Activated naive CD8-positive, alpha-beta T cell treated with anti-CD3 and anti-CD28 coated beads, Interleukin-2, amount 50 U/mL, for 16 hours (primary cell): ENCODE measurements at places on chromosomes 13 and 19.
A peak's percentile ranks its signal among the peaks of the same experiment; 100 is the strongest.

DNA sequence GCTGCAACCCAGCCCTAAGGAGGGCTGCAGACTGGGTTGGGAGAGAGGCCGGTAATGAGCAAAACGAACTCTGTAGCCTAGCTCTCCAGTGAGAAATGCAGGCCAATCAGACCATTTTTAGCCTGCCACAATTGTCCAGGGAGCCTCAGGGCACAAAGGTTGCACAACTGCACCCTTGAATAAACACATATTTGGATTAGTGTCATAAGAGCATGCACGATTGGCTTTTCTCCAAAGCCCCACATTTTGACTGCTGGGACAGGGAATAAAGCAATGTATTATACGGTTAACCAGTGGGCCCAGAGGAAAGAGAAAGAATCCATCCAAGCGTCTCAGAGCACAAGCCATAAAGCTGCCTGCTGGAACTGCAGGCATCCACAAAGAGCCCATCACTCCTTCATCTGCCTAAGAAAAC, 729.4 kb upstream of the SGCG start:
- DNase-seq = no peak

DNA sequence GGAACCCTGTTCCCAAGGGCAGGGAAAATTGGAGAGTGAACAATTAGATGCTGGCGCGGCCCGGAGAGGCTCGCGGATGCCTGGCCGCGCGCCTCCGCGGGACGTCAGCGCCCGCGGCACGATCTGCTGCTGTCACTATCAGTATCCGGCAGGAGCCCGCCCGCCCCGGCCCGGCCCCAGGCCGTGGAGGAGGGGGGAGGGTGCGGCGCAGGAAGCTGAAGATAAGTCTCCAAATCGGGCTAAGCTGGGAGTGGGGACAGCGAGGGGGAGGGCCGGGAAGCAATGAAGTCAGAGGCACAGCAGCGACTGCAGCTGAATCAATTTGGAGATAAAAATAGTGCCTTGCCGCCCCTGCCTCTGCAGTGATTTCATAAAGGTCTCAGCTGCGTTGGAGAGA, 441.5 kb upstream of the KLF12 start:
- DNase-seq = peak; percentile 4

DNA sequence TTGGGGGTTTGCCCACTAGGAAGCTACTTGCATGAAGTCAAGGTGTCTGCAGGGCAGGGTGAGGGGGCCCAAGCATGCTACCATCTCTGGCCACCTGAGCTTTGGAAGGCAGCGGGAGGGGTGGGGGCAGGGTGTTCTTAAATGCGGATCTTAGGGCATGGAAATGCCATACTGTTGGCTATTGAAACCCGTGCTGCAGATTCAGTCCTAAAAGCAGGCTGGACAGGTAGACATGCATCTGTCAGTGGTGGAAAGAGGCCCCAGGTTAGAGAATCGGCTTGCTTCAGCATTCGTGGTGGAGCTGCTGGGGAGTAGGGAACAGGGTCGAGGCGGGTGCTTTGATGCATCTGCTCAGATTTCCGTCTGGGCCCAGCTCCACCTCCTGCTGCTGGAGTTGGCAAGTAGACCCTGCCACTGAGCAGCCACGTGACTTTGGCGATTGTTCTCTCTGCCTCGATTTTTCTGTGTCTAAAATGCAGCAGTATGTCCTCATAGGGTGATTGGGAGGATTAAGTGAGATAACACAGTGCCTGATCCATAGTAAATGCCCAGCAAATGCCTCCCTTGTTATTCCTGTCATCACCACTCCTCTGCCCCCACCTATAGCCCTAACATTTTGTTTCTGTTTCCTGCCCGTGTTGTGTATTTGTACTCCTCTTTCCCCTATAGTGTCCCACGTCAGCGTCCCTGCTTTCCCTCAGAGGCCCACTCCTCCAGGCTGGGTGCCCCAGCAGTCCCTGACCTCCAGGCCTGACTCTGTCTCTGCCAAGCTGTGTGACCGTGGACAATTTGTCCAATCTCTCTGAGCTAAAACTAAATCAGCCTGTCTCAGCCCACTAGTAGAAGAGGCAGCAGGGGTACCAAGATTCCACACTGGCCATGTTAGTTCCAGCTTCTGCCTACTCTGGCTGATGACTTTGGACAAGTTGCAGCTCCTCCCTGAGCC, 5.8 kb downstream of the PPP1R37 start:
- no peak for DNase-seq

- DNase-seq = no peak
Measured at GRCh38 chr19:19651076-19651475, 7.6 kb upstream of the GMIP start.

DNA sequence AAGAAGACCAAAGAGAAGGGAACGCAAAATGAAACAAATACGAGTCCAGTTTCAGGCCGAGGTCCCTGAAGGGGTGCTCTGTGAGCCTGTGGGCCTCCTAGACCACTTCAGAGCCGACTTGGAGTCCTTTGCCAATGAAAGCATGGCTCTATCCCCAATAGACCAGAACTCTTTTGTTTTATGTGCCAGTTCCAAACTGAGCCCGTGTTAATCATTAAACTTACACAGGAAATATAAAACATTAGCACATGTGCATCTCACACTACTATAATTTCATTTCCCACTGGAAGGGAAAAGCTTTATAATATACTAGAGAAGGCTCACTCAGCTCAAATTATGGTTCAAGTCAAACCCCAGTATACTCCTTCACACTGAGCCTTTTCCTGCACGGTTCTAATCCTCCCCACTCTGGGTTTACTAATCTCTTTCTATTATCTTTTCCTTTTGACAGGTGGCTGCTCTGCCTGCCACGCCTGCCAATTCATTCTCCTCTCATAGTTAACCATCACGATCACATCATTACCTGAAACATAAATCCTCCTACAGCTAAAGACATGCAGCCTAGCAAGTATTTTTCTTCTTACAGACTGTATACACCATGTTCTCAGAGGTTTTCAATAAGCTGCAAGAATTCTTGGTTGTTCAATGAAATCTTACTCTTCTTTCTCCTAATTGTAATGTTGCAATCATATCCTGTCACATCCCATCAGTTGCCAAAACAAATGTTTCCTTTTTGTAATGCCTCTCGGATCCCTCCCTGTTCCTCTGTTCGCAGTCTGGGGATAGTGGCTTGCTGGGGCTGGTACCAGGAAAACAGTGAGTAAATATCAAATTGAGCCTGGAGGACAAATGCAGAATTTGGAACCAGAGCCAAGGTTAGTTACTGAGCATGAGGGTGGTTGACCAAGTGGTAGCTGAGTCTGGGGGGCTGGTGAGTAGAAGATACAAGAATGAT, 18.8 kb upstream of the WASF3 start:
- no peak for DNase-seq

- no peak for DNase-seq
Measured at GRCh38 chr13:30113983-30114570, 193.3 kb downstream of the KATNAL1 start.

GRCh38 chr13:73767191-73767741, 366.9 kb downstream of the KLF12 start:
- DNase-seq = no peak

DNA sequence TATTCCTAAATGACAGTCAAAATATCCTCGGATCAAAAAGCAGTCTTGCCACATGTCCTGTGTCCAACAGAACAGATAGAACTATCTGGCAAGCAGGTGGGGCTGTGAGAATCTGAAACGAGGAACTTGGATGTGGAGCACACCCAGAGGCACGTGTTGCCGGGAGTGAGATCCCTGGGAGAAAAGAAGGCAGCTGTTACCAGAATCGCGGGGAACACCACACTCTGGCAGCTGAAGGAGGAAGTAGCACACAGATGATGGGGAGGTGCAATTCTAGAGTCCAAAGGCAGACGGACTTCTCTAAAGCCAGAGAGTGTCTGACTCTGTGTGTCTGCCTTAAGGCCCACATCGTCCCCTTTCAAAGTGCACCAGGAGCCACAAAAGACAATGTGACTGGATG, 22.3 kb downstream of the SLC7A1 start:
- DNase-seq = no peak

GRCh38 chr13:31385540-31385939, 185.8 kb downstream of the B3GLCT start:
- no peak for DNase-seq

GRCh38 chr19:12872255-12872654, 9.0 kb downstream of the DNASE2 start:
- no peak for DNase-seq

DNA sequence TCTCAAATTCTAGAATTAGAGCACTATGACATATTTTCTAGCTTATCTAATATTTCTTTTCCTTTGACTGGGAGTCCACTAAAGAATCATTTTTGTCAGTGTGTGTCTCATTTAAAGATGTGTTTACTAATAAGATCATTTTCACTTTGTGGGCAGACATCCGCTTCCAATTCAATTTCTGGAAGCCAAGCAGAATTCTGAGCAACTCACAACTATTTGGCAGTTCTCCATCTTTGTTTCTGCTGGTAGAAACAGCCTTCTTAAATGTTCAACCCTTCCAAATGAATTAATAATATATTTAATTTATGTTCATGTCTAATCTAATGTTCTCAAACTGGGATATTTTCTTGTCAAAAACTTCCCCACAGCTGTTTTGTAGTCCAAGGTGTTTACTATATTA, 411.8 kb downstream of the KCTD12 start:
- DNase-seq = no peak

DNA sequence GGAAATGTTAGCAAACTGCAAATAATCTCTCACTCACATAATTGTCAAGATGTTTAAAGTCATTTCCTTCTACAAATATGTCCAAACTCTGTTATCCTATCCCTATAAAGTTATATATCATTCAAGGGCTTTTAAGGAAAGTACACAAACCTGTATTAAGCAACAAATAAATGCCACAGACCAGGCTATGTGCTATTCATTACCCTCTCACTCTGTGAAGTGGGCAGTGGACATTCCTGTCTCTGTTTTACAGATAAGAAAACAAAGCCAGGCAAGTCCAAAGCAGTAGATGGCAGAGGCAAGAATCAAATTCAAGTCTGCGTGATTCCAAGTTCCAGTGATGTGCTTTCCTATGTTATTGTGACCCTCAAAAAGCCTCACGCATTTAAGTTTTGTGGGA, 140.6 kb downstream of the LHFPL6 start:
- DNase-seq = no peak

DNA sequence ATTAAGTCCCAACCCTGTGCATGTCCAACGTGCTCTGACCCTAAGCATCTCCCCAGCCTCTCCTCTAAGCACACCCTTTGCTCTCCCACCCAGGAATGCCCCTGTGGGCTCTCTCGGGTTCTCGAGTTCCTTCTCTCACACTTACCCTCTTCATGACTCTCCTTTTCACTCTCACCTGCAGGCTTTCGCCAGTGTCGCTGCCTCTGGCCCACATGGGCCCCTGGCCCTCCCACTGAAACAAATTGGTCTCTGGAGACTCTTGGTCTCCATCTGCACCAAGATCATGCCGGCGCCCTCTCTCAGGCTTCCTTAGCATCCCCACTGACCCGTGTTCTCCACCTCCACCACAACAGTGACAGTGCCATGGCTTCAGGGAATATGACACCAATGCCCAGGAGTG, 19.6 kb upstream of the SACS start:
- DNase-seq = no peak

DNA sequence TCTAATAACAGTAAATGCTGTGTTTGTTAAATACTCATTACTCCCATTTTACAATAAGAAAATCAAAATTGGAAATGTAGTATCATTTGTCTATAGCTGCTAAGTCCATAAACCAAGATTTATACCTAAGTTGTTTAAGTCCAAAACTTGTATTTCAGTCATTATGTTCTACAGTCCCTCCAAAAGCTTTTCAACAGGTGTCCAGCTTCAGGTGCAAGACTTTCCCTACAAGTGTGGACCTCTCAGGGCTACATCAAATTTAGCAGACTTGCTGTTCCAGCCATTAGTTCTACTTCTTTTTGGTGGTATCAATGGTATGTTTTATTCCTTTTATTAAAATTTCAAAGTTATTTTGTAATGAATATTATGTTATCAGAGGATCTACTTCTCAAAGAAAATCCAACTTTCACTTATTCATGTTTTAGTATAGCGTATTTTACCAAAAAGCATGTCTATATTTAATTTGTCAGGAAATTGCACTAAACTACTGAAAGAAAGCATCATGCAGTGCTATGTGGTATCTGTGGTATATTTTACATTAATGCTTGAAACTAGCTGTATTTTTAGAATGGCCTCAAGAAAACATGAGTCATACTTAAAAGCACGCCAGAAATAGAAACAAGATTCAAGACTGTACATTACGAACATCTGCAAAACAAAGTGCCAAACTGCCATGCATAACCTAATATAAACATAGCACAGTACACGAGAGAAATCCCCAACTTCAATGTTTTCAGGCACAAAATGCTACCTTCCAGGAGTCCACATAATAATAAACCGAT, 44.5 kb downstream of the VWA8 start:
- DNase-seq = no peak

GRCh38 chr19:47573071-47574026, at the start of gene ZNF541:
TSS of gene ZNF541 (minus strand) at chr19:47573148. CDS start at chr19:47555856, 17,292 bp downstream.
- DNase-seq = peak; percentile 70

GRCh38 chr13:31722673-31723072, 16.7 kb upstream of the RXFP2 start:
- DNase-seq = no peak

GRCh38 chr19:48415395-48415794, 21.9 kb downstream of the GRIN2D start:
- peak; percentile 34 for DNase-seq

DNA sequence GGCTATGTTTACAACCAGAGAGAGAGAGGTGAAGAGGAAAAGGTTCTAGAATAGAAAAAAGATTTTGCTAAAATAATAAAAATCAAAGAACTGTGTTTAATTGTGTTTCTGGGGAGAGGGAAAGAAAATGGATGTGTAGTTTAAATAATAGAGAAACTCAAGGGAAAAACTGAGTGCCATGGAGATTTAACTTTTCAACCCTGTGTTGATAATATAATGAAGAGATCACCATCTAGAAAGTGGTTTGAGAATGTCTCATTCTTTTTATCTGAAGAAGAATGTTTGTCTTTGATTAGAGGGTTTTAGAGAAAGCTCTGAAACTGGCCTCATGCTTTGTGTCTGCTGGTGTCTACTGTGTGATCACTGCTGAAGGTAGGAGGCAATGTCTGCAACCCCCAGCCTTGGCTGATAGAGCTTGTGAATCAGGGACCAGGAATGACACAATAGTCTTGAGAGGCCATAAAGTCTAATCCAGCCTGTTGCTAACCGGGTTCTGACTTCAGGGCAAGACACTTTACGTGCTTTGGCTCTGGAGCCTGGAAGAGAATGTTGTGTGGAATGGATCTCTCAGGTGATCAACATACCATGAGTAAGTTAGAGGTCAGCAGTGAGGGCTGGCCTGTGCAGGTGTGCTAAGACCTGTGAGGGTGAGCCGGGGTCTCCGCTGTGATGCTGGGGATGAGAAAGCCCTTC, 5.4 kb downstream of the COL4A2 start:
- no peak for DNase-seq

DNA sequence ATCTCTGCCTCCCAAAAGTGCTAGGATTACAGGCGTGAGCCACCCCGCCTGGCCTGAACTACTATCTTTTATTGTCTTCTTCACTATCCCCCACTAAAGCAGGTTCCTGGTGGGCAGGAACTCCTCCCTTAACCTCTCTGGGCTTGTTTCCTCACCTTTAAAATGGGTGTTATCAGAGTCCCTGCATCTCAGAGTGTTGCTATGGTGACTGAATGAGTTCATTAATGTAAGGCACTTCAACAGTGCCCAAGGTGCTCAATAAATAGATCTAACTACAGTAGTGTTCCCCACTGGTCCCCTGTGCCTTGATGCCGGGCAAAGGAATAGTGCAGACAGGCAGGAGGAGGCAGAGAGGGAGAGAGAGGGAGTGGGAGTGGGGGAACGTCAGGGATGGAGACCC, 20.5 kb downstream of the CCDC97 start:
- no peak for DNase-seq
